ENCODE measurements at places on chromosomes 3 and 15.
A peak's percentile ranks its signal among the peaks of the same experiment; 100 is the strongest.

- DNase-seq: peak; percentile 22
These were observed 543 bp downstream of the MEF2A start for GRCh38 chr15:99566157-99566897.

DNA sequence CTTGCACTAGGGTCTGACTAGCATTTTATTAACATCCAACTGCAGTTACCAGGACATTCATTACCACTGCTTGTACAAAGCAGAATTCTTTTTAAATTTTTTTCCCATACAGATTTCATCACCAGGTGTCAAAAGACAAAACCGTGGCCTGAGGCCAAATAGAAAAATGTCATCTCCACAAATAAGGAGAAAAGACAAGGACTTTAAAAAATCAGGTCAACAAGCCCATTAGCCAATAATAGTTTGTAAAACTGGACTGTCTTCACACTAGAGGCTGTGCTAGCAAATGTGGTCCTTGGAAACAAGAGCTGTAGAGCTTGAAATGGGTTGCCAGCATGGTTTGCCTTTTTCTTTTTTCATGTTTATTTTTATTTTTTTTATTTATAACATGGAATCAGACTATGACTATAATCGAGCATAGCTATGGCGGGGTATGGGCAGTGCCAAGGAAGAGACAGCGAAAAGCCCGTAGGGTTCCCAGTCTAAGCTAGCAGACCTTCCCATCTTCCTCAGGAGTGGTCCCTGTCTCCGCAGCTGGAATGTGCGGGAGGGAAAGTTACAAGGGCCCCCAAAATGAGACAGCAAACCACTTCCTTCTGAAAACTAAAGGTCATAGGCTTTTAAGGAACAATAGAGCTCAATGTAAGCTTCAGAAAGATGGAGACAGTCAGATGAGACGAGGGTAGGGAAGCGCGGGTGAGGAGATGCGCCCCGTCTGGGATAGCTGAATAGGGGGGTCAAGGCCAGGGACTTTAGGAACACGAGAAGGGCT lies 1.5 kb downstream of the PTPN9 start:
- no peak for DNase-seq

- DNase-seq: peak; percentile 76
These were observed 77.8 kb downstream of the WWTR1 start for GRCh38 chr3:149579838-149580542.

DNA sequence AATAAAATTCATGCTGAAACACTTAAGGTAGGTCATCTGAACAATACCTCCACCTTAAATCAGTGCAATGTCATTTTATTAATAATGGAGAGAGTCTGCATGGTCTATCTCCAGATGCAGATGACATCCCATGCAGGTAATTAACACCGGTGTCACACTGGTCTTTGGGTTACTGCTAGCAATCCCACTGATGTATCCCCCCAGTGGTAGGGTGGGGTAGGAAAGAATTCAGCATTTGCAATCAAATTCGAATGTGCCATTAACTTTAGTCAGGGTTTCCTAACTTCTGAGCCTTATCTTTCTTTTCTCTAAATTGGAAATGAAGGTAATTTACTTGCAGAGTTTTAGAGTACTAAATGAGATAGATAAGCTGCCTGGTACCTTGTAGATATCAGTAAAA lies 44.4 kb downstream of the KIF15 start:
- DNase-seq: no peak

DNA sequence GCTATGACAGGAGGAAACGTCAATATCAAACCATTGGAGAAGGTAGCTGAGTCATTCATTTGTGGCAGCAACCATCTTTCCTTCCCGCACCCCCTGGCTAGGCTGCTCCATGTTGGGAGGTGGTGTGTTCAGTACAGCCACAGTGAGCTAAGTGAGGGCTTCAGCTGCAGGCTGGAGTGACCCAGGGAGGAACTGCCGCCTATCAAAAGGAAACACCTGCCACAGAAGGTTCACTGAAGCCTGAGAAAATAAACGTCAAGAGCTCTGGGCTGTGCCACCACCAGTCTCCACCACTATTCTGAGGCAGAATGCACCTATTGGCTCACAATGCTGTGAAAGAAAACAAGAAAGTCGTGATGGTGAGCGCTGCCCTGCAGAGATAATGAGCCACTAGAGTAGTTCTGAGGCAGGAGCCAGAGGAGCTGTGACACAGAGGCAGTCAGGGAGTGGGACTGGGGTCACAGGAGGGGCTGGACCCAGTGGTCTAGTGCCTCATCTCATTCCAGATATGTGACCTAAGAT lies 34.8 kb upstream of the CD47 start:
- peak; percentile 71 for DNase-seq

DNA sequence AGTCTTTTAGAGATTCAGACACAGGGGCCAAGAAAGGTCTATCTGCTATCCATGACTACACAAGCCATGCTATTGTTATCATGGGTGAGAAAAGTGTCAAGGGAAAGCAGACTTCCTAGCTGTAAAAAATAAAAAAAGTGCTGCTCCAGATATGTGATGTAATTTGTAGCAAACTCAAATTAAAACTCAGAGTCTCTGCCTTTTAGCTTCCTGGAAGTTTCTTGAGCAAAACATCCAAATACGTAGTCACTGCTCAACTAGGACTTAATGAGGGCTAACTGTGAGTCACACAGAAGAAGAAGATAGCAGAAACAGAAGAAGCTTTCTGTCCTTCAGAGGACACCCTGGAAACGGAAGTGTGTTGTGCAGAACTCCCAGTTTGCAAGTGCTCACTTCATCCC lies 393.4 kb upstream of the NR2F2 start:
- no peak for DNase-seq

GRCh38 chr3:46464326-46465195 lies at the start of gene LTF:
Gene LTF, minus strand, starts transcription at chr3:46464905. Its CDS starts 38 bp downstream, at chr3:46464867.
- no peak for DNase-seq

DNA sequence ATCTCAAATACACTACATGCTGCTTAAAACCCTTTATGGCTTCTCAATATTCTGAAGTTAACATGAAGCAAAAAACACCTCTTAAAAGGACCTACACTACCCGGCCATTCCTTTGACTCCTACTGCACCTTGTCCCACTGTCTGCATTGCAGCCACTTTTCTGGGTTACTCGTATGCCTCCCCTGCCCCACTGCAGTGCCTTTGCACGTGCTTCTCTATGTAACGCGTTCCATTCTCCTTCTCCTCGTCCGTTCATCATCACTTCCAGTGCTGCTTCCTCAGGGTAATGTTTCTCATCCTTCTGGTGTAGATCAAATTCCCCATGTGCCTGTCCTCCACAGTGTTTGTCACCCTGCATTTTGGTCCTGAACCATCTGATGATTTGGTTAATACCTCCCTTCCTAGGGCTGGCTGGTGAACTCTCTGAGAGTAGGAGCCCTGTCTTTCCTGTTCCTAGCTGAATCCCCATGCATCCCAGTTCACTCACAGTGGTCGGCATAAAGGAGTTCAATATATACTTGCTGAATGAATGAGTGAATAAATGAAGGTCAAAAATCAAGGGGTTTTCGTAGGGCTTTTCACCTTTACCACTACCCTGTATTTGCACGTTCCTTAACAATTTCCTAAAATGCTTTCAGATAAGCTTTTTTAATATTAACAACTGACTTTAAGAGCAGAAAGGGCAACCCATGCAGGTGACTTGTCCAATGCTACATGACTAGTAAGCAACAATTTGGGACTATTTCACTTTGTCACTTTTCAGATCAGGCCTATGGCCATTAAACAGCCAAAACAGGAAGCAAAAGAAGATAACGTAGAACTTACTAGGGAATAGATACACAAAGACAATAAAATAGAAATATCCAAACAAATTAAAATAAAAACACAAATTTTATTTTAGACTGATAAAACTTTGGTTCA lies 2.4 kb upstream of the STT3B start:
- DNase-seq: no peak

DNA sequence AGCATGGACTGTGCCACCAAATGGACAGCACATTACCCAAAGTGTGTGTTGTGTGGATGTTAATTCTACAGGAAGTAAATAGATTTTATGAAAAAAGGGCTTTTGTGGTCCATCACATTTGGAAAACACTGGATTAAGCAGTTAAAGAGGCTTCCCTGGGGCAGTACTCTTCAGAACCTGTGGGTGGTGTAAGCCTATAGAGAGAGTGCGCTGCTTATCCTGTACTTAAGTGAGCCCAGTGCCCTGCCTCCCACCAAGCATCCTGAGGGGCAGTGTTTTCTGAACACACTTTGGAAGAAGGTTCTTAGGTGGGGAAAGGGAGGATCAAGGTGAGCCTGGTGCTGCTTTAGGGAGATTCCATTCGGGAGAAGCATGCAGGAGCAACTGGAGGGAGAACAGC lies 10.9 kb downstream of the TTLL3 start:
- no peak for DNase-seq

GRCh38 chr3:146416366-146416765 lies 53.0 kb downstream of the PLSCR2 start:
- no peak for DNase-seq

DNA sequence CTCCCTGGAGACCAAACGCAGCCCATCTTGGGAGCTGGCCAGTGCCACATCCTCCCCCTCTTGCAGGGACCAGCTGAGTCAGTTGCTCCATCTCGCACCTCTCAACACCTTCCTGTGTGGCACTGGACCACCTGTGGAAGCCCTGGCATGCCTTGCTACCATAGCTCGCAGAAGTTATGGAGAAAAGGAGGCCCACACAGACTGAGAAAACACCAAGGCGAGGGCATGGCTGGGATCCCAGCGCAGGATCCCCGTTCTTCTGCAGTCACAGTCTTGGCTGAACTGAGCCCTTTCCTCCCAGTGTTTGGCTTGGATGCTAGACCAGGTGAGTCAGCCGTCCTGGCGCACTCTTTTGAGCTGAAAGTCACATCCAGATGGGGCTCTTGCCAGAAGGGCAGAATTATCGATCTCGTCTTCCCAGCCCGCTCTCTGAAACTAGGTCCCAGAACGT lies 46.9 kb downstream of the CHRD start:
- no peak for DNase-seq

DNA sequence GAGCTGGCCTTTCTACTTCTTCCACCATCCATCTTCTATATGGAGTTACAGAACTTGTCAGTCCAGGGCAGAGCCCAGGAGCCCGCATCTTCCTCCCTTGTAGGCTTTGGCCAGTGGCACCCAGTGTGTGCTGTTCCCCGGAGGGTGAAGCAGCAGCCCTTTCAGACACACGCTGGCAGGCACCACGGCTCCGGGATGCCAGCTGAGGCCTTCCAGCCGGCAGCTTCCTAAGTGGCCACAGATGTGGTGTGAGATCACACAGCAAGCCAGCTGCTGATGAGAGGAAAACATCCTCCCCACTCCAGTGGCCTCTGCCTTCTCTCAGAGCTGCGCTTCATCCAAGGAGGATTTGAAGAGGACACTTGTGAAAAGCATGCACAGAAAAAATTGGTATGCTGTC lies 24.1 kb downstream of the CRABP1 start:
- DNase-seq: no peak

- DNase-seq: no peak
These were observed 52.1 kb upstream of the CCDC174 start for GRCh38 chr3:14599488-14599887.

DNA sequence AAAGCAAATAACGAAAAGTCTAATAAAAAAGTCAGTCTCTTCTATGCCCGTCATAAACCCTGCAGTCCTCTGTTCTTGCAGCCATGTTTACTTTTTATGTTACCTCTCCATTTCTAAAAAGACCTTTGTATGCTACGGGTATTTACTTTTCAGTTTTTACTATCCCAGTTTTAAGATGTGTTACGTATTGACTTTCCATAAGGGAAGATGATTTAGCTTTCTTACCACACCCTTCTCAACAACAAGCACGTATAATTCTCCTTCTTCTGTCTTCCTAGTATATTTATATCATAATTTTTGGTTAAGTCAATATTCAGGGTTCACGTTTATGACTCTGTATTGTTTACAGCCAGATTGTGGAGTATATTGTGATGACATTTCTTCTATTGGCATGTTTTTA lies 10.8 kb downstream of the TRNT1 start:
- DNase-seq: no peak

DNA sequence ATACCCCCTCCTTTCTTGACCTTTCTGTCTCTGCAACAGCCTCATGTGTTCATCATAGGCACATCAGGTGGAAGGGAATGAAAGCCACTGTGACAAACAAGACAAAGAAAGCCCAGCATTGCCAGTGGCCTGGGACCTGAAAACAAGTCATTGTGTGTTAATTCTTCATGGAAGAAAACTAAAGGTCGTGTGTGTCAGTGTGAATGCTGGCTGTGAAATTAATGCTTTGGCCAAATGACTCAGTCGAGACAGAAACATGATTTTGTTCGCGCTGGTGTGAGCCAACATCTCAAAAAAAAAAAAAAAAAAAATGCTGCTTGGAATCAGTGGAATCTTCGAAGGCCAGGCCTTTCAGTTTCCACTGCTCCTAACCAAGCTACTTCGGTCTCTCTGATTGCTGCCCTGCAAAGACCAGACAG lies 386.5 kb upstream of the PROK2 start:
- no peak for DNase-seq

DNA sequence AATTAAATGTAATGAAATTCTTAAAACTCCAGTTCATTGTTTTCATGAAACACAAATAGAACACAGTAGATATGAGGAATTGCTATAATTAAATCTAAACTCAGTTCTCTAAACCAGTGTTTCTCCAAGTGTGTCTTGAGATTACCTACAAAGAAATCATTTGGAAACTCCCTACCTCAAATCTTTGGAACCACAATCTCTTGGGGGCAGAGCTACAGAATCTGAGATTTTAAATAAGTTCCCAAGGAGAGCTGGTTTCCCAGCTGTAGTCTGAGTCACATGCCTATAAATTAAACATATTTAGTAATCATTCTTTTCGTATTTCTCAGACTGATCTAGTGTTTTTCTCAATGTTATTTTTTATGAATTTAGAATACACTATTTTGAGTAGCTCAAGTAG lies 17.0 kb upstream of the ACTC1 start:
- no peak for DNase-seq

DNA sequence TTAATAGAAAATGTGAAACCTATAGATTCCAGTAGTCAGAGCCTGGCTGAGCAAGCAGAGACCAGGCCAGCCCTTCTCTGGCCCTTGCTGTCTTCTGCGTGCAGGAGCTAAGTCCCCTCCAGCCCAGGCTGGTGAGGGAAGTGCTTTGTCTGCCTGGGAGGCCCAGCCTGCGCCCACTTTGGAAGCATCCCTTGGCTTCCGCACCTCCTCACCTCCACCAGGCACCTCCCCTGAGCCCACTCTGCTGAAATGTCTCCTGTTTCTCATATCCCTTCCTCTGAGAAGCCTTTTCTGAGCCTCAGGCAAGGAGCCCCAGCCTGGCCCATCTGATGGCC lies 45.3 kb downstream of the ALDH1L1 start:
- no peak for DNase-seq

- no peak for DNase-seq
These were observed 44.2 kb downstream of the ZNF589 start for GRCh38 chr3:48285132-48285531.

GRCh38 chr3:124967964-124968363 lies 33.4 kb upstream of the MUC13 start:
- no peak for DNase-seq

DNA sequence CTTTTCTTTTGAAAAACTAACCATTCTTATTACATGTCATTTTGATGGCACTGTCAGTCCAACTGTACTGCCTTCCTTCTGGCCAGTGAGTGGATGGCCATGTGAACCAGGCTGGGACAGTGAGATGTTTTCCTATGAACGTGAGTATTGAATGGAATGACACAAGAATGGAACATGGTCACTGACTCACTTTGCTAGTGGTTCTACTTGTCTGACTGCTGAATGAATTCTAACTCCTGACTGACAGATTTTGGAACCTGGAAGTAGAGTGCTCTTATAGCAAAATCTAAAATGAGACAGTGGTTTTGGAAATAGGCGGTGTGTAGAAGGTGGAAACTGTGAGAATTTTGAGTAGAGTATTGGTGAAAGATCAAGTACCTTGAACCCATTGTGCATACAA lies 606.9 kb upstream of the KCNMB2 start:
- DNase-seq: peak; percentile 4

GRCh38 chr3:193991666-193992424 lies 144.1 kb upstream of the HES1 start:
- no peak for DNase-seq

- no peak for DNase-seq
These were observed 203.8 kb downstream of the TCF12 start for GRCh38 chr15:57122080-57122840.

Measured in activated CD4-positive, alpha-beta T cell treated with anti-CD3 and anti-CD28 coated beads, Interleukin-2, Interleukin-6, amounts not matched to agents 100 ng/mL and 50 ng/mL, durations not matched to agents 16 hours and 8 hours (primary cell).